ENCODE measurements at places on chromosomes 1 and 21.

- DNase-seq, result no peak
Measured at GRCh38 chr1:53781654-53782053, 42.7 kb upstream of the GLIS1 start.

DNA sequence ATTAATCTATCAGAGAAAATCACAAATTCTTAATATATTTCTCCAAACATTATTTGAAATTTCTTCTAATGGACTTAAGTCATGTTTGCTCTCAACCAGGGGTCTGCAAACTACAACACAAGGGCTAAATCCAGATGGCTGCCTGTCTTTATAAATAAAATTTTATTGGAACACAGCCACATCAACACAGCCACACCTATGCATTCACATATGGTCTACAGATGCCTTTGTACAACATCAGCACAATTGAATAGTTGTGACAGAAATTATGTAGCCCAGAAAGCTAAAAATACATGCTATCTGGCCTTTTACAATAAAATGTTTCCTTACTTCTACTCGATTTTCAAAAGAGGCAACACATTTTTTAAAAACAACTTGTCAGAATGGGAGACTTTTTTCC lies 103.9 kb downstream of the DPYD start:
- no peak for DNase-seq

- DNase-seq, result no peak
Measured at GRCh38 chr1:204103431-204103741, 30.5 kb downstream of the SOX13 start.

- DNase-seq, result no peak
Measured at GRCh38 chr1:173095632-173096031, 44.9 kb upstream of the TNFSF18 start.

GRCh38 chr1:174789399-174789798 lies 210.3 kb upstream of the CACYBP start:
- no peak for DNase-seq

GRCh38 chr21:44714905-44715304 lies 3.5 kb upstream of the TSPEAR start:
- DNase-seq, result no peak

- no peak for DNase-seq
Measured at GRCh38 chr1:16607433-16607851, 5.9 kb downstream of the NBPF1 start.

- DNase-seq, result no peak
Measured at GRCh38 chr1:197029749-197030148, 37.3 kb downstream of the F13B start.

DNA sequence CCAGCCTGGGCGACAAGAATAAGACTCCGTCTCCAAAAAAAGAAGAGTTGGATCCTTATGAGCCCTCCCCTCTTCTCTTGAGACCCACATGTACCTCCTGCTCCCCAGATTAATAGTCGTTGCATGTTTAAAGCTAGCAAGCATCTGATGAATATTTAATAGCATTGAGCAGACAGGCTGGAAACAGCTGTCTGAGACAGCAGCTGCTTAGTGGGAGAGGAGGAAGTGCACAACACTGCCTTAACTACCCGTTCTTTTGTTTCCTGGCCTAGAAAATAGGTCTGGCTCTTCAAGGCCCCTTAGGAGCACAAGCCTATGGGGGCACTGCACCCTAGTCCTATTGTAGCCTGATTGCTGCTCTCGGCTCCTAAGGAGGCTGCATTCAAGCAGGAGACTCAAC lies 17.3 kb upstream of the TMEM39B start:
- no peak for DNase-seq

DNA sequence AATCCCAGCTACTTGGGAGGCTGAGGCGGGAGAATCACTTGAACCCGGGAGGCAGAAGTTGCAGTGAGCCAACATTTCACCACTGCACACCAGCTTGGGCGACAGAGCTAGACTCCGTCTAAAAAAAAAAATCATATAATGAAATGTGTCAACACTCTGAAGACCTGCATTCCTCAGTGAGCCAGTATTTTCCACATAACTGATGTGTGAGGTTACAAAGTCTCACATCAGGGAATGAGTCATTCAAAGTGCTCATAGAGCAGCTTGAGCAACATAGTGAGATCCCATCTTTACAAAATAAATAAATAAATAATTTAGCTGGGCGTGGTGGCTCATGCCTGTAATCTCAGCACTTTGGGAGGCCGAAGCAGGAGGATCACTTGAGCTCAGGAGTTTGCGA lies 65.5 kb downstream of the CASZ1 start:
- DNase-seq, result no peak
